BJ (cell line): ENCODE measurements at places on chromosomes 4 and X.

DNA sequence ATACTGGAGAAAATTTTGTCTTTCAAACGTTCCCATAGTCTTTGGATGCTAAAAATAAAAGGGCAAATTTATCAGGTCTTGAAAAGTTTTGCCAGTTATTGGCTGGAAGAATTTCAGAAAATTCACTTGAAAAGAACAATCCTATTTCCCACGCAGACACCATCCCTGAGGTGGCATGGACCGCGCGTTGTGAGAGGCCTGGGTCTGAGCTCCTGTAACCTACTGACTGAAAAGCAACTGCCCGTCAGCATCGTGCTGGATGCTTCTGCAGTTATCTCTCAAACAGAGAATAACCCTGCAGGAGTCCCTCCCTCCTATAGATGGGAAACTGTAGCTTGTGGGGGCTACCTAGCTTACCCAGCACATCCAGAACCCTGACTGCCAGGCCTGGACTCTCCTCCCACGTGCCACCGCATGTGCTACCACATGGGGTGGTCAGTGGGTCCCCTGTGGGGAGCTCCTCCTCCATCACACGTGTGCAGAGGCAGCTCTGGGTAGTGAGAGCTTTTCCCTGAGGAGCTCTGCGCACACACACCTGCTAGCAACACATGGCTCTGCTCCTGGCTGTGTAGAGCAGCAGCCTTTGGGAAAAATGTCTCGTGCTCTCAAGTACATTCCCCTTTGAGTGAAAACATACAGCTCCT lies 36.1 kb downstream of the NSG1 start:
- DNase-seq = no peak

DNA sequence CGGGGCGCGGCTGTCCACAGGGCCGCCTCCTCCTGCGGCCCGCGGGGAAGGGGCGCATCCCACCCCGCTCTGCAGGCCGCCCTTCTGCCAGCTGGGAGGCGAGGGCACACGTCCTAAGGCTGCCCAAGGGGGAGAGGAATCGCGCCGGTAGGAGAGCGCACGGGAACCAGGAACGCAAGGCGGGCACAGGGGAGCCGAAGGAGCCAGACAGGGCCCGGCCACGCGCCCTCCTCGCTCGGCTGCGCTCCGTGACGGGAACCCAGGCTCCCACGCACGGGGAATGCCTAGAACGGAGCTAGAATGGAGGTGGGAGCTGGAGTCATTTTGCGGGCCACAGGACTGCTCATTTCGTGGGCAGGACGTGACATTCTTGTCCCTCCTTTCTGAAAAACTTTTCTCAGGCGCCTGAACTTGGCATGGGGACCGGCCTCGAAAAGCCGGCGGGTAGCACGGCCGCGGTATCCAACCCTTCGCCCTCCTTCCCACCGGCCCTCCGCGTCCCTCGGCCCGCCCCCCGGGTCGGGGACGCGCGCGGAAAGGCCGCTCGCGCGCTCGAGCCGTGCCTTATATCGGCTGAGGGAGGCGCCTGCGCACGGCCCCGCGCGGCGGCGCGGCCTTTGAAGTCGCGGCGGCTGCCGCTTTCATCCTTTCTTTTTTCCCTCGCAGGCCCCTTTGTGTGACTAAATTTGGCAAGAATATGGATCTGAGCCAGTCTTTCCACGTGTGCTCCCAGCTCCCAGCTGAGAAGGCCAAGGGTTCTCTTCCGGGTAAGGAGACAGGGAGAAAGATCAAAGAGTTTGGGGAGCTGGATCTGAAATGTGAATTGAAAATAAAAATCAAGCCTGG lies 4.2 kb upstream of the LEF1 start:
- DNase-seq = no peak

GRCh38 chr4:6342530-6343293 lies 73.1 kb downstream of the WFS1 start:
- no peak for DNase-seq

GRCh38 chr4:69322055-69322454 lies 41.8 kb downstream of the UGT2B28 start:
- no peak for DNase-seq

DNA sequence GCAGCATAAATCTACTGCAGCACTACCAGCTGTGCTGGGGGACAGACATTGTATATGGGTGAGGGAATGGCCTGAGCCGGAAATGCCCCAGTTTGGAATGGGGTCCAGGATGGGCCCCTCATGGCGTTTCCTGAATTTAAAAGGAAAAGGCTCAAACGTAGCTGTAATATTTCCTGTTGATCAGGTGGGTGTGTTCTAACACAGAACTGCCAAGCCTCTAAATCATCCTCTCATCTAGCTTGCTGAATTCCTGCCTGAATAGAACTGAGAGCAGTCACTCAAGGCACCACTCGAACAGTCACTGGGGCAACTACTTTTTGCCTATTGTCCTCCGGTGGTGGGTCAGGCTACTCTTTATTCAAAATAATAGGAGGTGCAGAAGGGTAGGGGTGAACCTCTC lies 28.7 kb downstream of the ADH6 start:
- no peak for DNase-seq

DNA sequence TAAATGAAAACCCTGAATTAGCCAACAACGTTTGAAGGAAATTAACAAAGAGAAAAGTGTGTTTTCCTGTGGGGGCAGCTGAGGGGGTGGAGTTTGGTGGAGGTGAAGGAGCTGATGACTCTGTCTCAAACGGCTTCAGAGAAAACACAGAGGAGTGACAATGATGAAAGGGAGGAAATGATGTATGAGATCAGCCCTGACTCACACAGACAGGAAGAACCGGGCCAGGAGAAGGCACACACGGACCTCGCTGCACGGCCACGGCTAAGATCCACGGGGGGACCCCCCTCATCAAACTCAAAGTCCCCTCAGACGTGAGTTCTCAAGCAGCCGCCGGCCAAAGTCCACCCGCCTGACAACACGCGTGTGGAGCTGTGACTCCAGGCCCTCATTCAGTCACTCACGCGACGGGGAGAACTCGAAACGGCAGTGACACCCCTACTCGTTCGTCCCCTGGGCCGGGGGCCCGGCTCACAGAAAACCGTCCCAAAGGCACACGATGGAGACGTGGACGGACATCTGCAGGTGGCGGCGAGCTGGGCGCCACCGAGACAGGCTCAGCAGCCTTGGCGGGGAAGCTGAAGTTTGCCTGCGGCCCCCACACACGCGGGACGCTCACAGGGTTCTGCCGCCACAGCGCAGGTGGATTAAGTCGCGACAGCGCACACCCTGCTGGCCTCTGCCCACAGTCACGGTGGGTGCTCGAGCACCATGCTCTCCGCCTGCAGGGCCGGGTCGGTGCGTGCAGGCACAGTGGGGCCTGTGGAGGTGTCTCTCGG lies 28.8 kb downstream of the PPP2R3B start:
- no peak for DNase-seq

- DNase-seq = peak; percentile 30
Observed at GRCh38 chrX:116272322-116272721, 101.8 kb downstream of the AGTR2 start.

- DNase-seq = no peak
Observed at GRCh38 chr4:110058677-110059076, 139.7 kb downstream of the ELOVL6 start.

- DNase-seq = no peak
Observed at GRCh38 chr4:25015012-25015411, 15.7 kb downstream of the LGI2 start.

DNA sequence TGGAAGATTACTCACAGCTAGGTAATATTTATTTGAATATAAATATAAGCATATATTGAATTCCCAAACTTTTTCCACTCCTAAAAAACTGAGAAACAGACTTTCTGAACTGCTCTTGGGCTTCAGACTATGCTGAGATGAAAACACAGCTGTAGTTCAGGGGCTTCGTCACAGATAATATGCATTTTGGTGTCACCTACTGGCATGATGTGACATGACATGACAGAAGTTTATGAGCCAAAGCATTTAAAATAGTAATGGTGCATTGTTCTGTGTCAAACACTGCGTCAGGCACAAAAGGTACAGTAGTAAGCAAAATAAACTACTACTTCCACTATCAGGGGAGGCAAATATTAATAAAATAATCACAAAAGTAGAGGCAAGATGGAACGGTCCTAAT lies 171.3 kb downstream of the BTC start:
- no peak for DNase-seq

- peak; percentile 25 for DNase-seq
Observed at GRCh38 chr4:23978002-23978401, 88.2 kb upstream of the PPARGC1A start.

GRCh38 chrX:22134681-22135080 lies 102.6 kb downstream of the PHEX start:
- no peak for DNase-seq

DNA sequence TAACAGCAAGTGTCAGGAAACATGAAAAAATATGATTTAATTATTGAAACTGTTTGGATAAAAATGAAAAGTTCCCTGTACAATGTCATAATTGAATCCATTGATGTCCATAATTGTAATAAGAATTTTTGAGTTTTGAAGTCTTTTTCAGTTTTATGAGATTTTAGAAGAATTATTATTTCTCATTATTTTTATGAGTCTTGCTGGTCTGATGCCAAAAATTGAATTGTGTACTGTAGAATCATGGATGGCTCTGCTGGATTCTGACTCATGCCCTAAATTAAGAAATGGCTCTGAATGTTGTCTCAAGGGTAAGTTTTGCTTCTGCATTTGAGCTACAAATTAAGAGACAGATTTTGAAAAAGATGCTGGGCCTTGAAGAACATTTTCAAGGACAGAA lies 132.8 kb upstream of the MAP9 start:
- DNase-seq = no peak

DNA sequence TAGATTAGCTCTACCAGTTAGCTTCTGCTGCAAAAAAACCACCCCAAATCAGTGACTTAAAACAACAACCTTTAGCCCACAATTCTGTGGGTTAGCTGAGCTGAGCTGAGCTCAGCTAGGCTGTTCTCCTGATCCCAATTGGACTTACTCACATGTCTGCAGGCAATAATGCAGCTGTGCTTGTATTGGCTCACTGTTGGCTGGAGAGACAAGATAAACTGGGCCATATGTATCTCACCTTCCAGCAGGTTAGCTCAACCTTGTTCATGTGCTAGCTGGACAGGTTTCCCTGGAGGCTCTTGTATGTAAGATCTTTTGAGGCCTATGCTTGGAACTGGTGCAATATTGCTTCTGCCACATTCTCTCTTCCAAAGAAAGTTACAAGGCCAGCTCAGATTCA lies 261.5 kb upstream of the ADGRL3 start:
- no peak for DNase-seq

- DNase-seq = no peak
Observed at GRCh38 chr4:15254236-15254880, 173.5 kb upstream of the C1QTNF7 start.

GRCh38 chr4:181752516-181752915 lies 490.7 kb upstream of the TENM3 start:
- DNase-seq = no peak

- no peak for DNase-seq
Observed at GRCh38 chr4:105417624-105418023, 56.2 kb downstream of the PPA2 start.

DNA sequence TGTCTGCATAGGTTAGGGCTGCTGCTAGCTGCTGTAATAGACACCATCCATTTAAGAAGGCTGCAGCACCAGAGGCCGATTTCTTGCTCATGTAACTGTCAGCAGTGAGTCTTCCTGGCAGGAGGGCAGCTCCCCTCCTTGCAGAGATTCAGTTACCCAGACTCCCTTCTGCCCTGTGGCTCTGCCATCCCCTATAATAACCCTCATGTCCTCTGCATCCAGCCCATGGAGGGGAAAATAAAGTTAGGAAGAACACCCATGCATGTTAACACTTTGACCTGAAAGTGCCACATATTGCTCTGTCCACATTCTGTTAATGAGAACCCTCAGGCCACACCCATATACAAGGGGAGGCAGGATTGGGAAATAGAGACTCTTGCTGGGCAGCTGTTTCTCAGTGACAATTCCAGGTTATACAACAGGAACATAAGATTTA lies 5.4 kb downstream of the STBD1 start:
- no peak for DNase-seq

DNA sequence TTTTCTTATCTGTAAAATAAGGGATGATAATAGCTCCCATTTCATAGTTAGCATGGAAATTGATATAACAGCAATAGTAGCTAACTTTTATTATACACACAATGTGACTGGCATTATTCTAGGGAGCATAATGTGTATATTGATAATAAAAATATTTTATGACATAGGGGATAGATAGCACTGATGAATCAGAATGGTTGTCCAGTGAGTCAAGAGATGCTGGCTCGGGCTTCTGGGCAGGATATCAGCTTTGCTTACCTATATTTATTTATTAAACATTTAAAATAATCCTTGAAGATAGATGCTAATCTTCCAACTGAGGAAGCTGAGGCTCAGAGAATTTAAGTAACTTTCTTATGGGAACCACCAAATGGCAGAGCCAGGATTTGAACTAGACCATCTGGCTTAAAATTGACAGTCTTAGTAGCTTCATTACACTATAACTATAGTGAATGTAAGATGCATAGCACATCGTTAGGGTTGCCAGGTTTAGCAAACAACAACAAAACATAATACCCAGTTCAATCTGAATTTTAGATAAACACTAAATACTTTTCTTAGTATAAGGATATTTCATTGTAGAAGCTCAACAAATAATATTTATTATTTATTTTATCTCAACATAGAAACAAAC lies 2.7 kb downstream of the AFP start:
- no peak for DNase-seq

DNA sequence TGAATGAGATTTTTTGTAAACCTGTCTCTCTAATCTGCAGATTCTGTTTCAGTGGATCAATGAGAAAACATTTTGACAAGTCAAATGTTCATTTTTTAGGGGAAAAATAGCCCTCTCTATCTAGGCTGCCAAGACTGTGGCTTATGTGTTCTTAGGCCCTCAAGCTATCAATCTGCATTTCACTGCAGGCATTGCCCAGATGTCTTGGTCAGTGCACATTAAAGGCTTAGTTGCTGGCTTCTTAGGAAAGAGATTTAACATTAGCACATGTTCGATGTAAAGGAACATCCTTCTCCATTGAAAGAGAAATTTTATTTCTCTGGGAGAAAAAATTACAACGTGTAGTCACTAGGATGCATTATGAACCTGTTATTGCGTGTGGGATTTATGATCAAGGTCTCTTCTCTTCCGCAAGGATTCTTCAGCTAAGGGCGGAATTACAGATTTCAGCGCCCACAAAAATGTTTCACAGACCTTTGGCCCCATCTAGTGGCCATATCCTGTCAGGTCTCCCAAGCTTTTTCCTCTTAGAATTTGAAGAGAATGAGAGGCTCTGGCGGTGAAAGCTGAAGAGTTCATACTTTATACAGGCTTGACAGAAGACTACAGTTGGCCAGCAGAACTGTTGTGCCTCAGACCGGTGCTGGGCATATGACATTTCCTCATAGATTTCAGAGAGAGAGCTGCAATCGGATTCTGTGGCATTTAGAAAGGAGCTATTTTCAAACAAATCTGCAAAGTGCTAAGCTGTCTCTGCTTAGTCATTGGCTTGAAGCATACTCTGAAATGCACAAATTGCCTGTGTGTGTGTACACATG lies 144.6 kb upstream of the NOCT start:
- DNase-seq = no peak

DNA sequence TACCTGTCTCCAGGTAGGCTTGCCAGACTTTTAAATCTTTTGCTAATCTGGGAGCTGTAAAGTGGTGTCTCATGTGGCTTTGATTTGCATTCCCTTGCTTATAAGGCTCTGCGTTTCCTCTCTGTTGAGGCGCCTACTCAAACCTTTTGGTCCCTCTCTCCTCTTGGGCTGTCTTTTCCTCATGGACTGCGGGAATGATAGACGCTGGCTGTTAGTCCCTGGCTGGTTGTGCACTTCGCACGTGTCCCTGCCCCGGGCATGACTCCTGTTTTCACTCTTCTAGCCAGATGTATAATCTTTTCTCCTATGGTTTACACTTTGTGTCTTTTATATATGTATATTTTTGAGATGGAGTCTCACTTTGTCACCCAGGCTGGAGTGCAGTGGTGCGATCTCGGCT lies 39.7 kb downstream of the RGS12 start:
- no peak for DNase-seq
